AG10803 (cell line): ENCODE measurements at places on chromosomes 2 and 18.
A peak's percentile ranks its signal among the peaks of the same experiment; 100 is the strongest.

DNA sequence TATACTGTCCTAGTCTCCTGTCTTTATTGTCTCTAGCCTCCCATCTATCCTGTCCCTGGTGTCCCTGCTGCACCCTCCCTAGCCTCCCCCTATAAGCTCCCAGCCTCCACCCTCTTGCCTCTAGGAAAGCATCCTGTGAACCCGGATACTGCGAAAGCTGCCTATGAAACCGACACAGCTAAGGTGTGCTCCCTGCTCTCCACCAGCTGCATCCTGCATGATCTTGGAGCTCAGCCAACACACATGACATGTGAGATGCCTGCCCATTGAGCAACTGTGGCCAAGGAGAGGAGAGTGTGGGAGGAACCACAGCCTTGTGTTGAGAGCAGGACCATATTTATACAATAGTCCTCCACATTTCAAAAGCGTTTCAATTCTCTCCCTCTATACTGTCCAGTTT, 187.1 kb downstream of the ZBTB7C start:
- DNase-seq: peak; percentile 19

DNA sequence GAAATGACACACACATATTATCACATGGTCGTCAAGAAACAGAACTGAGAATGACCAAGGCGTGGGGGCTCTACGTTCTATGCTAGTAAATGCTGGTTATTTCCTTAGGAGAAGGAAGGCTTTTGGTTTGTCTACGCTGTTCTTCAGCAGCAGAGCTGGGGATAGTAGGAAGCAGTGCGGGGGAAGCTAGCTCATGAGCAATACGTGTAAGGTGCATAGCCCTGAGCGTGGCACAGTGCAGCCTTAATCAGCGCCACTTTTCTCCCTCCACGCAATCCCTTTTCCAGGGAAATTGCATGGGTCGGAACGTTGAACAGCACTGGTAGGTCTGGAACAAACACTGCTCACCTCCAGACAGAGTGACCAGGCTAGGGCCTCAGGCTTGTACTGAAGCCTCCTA, 199.6 kb upstream of the FBXO11 start:
- no peak for DNase-seq

GRCh38 chr2:233449921-233450863, 95.9 kb downstream of the DGKD start:
- DNase-seq: no peak

GRCh38 chr2:111034606-111035005, 86.1 kb upstream of the BCL2L11 start:
- no peak for DNase-seq

DNA sequence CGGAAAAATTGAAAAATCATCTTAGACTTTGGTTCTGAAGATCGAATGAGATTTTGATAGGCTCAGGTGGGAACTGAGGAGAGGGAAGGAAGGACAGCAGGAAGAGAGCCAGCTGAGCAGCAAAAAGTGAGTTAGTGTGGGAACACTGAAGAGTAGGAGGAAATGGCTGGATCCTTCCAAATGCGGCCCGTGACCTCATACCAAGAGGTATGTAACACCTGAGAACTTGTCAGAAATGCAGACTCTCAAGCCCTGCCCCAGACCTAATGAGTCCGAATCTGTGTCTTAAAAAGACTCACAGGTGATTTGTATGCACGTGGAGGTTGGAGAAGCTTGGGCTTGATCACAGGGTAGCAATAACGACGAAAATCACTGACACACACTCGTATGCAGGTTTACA, 42.0 kb downstream of the COL4A3 start:
- DNase-seq: no peak

DNA sequence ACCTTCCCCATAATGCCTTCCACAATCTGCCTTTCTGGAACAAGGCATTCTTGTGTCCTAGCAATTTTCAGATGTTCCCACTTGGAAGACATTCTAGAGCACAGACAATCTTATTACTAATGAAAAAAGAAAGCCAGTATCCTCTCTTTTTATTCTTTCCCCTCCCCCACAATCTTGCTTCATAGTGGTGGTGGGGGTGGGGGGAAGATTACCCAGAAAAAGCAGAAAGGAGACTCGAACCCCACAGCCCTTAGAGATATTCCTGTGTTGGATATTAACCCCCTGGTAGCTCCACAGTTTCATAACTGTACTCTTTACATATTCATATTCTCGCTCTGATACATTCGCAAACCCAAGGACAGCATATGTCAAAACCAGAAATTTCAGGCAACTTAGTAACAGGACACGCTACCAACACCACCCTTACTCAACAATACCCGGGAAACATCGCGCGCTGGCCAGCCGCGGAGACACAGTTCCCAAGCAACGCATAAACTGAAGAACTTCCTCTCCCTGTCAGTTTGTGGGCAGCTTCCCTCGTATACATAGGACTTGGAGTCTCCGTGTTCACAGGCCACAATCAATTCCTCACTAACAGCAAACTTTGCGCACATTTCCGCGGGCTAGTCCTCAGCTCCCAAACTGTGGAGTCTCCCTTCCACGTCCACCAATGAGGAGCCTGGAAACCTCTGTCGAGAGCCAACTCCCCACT, 793 bp downstream of the NR4A2 start:
- peak; percentile 85 for DNase-seq

DNA sequence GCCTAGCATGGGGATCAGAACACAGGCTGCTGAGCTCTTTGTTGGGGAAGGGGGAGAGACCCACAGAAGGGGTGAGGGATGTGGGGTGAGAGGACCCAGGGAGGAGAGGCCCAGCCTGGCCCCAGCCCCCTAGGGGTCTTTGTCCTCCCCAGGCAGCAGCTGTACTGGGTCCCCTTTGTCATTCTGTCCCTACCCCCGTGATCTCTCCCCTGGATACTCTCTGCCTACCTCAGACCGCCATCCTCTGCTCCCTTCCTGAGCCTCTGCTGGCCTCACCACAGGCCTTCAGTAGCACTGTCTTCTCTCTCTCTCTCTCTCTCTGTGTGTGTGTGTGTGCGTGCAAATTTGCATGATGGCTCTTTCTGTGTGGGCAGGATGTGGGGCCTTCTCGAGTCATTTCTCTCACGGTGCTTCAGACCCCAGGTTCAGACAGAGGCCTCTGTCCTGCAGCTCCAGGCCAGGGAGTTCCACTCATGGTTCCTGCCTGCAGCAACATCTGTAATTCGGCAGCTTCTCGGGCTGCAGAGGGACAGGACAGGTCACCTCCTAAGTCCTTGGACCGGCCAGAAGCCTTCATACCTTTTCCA, 1.4 kb downstream of the PSD4 start:
- no peak for DNase-seq

GRCh38 chr2:7961550-7961949, 720.3 kb upstream of the ID2 start:
- no peak for DNase-seq

- no peak for DNase-seq
These were observed 582.3 kb downstream of the SLC4A3 start for GRCh38 chr2:220209751-220210150.

DNA sequence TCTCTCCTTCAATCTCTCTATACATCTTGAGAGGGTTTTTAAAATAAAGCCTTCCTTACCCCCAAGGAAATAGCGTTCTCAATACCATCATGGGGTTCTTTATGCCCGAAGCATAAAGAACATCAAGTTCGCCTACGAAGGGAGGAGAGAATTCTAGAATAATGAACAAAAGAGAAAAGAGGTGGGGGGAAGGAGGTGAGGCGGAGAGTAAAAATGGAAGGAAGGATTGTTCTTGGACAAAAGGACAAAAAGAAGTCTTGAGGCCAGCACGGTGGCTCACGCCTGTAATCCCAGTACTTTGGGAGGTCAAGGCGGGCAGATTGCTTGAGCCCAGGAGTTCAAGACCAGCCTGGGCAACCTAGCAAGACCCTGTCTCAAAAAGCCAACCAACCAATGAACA, 319.8 kb upstream of the NCKAP5 start:
- DNase-seq: no peak

DNA sequence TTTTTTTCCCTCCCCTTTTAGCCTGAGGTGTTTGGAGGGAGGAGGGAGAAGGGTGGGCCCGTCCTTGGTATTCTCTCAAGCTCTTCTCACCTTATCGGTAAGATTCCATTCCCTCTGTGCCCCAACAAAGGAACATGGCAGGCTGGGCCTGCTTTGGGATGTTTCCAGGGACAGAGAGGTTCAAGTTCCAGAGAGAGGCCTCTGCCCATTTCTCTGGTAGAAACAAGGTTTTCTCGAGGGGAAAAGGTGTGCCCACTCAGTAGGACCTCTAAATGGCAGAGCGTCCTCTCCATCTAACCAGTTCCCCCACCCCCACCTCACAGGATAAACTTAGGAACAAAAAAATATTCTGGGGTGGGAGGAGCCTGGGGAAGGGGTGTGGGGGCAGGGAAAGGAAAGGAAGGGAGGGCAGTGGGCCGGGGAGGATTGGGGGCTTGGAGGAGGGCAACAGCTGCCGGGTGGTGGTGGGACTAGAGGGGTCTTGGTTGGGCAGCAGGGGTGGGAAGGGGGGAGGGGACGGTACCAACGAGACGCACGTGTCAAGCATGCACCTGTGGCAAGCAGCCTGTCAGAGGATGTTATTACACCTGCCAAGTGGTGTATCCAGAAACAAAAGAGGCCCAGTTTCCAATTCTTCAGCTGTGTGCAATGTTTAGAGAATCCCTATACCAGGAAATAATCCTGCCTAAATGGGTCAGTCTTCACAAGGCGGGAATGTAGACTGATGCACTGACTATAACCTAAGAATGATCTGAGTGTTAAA, 2.1 kb downstream of the PCBP1 start:
- no peak for DNase-seq

DNA sequence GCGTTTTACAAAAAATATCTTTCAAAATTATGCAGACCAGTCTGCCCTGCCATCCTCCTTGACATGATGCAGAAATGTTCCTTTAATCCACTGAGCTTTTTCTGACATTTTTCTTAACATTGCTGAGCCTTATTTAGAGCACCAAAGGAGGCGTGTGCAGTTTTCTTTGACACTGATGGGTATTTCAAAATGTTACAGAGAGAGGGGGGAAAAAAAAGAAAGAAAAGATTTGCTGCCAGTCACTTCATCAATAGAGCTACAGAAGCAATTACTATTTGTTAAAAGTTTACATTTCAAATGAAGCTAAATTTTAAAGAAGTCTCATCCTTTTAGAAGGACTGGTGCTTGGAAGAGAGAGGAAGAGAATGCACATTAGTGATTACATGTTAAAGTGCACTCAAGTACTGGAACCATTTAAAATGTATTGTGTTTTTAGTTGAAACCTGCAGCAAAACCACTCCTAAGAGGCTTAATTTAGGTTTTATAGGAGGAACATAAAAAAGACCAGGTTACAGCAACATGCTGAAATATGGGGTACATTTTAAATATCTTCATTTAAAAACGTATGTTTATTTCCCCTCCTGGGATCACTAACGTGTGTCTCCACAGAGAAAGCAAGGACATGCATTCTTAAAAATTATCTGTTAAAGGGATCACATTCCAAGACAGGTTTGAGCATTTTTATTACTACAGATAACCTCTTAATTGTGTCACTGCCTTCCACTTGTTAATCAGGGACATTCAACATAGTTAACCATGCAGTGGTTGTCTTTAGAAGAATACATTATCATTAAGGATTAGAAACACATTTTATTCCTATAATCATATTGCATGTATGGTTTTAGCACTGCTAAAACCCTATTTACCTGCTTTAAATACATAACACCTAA, 258.4 kb downstream of the MEIS1 start:
- DNase-seq: no peak

DNA sequence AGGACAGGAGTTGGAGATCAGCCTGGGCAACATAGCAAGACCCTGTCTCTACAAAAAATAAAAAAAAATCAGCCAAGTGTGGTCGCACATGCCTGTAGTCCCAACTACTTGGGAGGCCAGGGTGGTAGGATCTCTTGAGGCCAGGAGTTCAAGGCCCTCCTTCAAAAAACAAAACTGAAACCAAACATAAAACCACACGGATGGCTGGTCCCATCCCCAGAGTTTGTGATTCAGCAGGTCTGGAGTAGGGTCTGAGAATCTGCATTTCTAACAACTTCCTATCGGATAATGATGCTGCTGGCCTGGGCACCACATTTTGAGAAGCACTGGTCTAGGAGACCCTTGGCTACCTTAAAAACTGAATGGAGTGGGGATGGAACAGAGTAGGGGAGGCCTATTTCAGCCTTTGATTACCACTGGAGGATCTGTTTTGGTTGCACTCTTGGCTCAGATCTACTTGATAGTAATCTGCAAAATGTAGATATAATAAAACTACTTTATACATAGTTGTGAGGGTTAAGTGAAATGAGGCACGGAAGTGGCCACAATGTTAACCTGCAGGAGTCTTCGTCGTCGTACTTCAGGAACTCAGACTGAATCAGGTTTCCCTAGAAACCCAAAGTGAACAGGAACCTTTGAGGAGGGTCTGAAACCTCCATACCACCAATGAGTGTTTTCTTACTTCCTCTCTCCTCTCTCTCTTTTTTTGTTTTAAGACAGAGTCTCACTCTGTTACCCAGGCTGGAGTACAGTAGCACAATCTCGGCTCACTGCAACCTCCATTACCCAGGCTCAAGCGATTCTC, 25.5 kb upstream of the NFE2L2 start:
- no peak for DNase-seq

DNA sequence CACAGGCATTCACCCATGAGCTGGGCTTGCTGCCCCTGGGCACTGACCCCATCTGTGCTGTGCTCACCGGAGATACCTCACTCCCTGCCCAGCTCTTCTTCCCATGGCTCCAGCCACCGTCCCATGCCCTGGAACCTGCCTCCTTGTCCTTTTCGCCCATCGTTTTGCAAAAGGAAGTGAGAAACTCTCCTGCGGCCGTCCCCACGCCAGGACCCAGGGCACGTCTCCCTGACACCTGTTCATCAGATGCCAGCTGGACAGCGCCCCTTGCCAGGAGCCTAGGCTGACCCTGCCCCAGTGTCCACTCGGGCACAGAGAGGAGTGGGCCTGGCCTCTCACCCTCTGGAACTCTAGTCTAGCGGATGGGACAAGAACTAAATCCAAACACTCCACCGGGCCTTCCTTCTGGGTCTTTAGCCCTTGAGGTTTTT, 238.6 kb downstream of the SEPTIN10 start:
- DNase-seq: no peak

DNA sequence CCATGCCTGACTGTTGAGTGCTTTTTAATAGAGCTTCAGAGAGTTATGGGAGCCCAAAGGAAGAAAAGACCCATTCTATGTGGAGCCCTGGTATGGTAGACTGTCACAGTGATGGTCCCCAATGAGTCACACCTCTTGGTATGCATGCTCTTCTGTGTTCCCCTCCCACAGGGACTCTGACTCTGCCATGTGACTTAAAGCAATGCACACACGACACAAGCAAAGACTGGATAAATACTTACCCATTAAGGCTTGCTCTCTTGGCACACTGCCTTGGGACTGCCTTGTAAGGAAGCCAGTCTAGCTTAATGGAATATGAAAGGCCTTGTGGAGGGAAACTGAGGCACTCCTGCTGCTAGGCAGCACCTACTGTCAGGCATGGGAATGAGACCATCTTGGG, 16.7 kb upstream of the DTNB start:
- DNase-seq: peak; percentile 25
